Tibial artery (tissue), 4 donors: ENCODE measurements at places on chromosomes 5 and 9.
A peak's percentile ranks its signal among the peaks of the same experiment; 100 is the strongest.

DNA sequence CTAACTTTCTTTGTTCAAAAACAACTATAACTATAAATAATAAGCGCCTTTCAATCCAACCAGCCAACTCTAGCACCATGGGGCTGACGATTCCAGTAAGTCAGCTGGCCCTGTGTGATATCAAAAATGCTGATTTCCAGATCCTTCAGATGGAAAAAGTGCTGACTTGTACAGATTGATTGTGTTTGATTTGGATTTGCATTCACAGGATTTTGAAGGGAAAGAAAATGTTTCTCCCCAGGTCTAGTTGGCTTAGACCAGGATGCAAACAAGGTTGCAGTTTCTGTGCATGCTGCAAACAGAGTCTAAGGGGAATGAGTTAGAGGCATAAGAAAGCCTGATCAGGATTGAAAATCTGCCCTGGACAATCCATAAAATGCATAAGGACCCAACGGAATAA lies 68.9 kb downstream of the SLC1A3 start:
- DNase-seq: no peak

GRCh38 chr9:136750526-136750925 lies 2.2 kb upstream of the LCN6 start:
- DNase-seq: no peak

DNA sequence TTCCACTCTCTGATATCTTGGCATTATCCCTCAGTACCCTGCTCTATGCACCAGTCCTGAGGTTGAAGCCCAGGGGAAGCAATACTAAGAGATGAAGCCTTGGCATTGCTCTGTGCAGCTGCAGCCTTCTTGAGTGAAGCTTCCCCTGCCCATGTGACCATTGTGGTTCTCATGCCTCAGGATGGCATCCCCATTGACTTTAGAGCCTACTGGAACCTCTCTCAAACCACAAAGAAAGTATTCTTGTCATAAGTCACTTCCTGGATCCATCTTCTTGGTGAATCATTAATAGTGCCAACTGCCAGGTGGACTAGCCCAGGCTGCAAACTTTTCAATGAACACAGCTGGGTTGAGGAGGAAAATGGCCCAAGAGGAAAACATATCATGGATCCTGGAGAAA lies 283.9 kb upstream of the RFX3 start:
- DNase-seq: no peak

DNA sequence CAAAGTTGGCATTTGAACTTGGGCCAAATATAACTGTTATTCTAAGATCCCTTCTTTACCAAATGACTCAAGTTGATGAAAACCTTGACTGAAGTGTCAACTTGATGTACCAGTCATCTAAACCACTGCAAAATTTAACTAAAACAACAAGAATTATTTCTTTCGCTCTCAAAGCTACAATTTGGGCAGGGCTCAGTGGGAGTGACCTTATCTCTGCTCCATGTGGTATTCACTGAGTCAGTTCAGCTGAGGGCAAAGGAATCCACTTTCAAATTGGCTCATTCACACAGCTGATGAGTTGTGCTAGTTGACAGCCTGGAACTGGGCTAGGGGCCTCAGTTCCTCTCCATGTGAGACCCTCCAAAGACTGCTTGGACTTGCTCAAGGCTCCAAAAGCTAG lies 166.3 kb downstream of the RORB start:
- no peak for DNase-seq

DNA sequence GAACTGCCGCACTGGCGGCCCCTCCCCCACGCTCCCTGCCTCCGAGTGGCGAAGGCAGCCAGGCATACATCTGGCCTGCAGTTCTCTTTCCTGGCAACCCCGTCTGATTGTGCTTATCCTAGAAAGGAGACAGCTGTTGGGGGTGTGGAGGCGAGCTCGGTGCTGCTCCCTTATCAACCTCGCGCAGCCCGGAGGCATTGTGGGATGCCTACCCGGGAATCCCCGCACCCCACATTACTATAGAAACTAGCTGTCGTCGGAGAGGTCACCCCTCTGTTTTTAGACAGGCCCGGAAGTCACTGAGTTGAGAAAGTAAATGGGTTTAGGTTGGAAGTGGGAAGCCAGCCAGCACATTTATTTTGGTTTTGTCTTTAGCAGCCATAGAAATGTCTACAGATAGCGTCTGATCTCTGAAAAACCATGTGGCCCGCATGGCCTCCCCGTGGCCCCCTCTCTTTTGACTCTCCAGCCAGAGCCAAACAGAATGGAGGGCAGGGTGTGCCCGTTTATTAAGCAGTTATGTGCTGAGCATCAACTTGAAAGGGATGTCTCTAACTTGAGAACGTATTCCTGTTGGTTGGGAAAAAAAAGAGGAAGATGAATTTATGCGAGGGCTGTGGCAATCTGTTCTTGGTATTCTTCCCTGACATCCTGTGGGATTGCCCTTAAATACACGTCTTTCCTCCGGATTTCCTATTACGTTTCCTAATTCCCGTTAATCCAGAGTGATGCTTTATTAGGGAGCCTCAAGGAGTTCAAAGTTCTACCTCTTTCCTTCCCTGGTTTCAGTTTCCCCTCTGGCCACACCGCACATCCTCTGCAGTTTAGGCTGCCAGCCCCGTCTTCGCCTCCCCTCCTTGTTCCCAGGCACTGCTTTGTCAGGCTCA lies 3.9 kb downstream of the STC2 start:
- DNase-seq: peak; percentile 54

DNA sequence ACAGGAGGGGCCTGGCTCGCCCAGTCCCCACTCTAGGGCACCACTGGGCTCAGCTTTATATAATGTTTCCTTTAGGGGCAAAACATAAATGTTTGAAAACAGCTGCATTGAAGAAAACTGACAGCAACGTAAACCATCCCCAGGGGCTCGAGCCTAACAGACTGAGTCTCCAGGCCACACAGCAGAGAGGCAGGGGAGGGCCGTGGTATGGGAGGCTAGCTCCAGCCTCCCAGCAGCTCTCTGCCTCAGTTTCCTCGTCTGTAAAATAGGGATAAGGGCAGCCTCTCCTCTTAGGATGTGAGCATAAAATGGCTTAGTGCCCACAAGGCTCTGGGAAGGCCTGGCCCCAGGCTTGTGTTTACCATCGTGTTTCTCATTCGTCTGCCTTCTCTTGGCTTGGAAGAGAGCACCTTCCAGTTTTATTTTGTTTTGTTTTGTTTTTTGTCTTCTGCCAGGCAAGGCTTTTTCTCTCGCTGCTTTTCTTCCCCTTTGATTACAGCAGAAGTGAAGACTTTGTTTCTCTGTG lies 2.7 kb downstream of the ANKRD33B start:
- DNase-seq: no peak

DNA sequence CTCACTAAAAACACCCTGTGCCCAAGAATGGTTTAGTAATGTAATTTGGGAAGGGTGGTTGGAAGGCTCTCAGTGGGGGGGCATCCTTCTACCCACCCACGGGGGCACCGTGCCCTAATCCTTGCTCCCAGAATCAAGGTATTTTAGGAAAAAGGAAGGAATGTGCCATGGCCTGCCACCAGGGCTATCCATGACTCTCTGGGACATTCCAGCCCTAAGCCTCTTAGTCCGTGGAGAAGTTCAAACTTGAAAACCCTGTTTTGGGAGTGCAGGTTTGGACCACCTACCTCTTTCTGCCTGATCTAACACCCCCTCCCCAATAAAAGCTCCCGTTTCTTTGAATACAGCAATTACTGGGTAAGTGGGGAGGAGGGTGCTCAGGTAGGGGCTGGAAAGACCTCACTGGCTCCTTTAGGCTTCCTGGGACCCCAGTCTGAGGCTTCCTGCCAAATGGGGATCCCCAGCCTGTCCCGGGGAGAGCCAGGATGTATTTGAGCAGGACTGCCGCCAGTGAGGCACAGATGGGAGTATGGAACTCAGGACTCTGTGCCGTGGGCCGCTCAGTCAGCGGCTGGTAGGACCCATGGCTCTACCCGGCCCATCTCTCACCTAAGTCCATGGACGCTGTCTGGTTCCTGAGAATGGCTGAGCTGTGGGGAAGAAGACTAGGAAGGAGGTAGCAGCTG lies 3.6 kb upstream of the PITX1 start:
- DNase-seq: no peak
